ENCODE measurements at places on chromosomes 1 and 21. TPM values are rescaled to one million over a fixed set of nuclear protein-coding genes. Genes with fewer than 3 reads are reported as not detected.

- DNase-seq, result no peak
Measured at GRCh38 chr1:185645162-185645640, 89.0 kb upstream of the HMCN1 start.

DNA sequence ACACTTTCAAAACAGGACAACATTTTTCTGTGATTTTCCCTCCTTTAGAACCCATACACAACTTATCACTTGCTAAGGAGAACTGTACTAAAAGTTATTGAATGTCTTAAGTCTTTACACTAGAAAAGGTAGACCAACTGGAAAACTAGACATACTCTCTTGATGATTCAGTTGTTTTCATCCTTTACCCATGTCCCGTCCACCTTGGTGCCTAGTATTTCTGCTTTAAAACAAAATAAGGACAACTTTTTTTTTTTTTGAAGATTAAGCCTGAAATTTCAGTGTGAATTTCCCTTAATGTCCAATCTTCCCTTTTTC lies 4.5 kb downstream of the CDKN2C start:
- no peak for DNase-seq

DNA sequence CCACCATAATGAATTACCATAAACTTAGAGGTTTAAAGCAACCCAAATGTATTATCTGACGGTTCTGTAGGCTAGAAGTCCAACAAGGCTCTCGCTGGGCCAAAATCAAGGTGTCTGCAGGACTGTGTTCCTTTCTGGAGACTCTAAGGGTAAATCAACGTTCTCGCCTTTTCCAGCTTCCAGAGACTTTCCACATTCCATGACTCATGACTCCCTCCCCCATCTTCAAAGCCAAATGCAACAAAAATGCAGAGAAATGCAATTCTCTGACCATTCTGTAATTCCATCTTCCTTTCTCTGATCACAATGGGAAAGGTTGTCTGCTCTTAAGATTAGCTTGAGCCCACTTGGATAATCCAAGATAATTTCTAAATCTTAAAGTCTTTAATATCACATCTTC lies 287.1 kb downstream of the LTN1 start:
- DNase-seq, result no peak

DNA sequence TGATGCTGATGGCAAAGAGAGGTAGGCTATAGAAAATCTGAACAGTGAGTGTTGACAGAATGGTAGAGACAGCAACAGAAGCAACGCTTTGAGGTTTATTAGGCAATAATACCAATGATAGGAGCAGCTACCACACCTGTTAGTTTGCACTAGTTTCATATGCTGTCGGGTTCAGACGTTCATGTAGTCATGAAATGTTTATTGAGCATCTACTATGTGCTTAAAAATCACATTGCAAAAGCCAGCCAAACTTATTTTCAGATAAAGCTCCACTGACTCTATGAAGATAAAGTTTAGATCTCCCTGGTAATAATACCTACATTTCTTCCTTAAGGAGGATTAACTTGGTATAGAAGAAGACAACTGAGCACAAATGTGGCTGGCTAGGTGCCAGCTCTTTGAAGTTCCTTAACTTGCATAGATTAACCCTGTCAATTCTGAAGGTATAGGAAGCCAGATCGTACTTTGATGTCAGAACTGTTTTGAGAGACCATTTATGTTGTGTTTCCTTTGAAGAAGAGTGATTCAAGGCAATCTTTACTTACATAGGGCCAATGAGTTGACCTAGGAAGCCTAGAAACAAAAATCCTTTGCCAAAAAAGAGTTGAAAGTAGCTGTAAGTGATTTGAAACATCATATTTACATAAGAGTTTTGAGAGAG lies 71.5 kb downstream of the DISP1 start:
- no peak for DNase-seq

GRCh38 chr1:222054416-222054815 lies 312.5 kb upstream of the DUSP10 start:
- DNase-seq, result no peak

- DNase-seq, result no peak
Measured at GRCh38 chr1:226309398-226310244, 657 bp upstream of the LIN9 start.

GRCh38 chr1:238955934-238956333 lies 430.4 kb upstream of the CHRM3 start:
- no peak for DNase-seq

DNA sequence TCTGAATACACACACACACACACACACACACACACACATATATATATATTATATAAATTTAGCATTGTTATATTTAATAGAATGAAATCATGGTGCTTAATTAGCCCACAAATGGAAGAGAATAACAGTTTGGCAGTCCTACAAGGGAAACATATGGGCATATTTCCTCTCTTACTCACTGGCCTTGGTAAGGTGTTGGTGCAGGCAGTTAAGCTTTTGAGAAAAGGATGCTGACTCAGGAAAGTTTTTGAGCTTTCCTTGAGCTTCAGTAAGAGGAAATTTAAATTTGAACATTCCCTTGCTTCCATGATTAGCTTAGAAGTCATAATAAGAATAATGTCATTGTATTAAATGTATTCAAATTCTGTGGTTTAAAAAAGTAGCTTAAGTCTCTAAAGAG lies 37.0 kb upstream of the B3GALT5 start:
- DNase-seq, result no peak

The WLS gene
- not detected for total RNA-seq

The NPHS2 gene
- not detected for total RNA-seq

The SMYD3 gene
- total RNA-seq, result 17.7 TPM
